IMR-90 (cell line): ENCODE measurements at places on chromosomes 5 and 9.

- no peak for DNase-seq
Measured at GRCh38 chr9:133621725-133622267, 12.6 kb upstream of the FAM163B start.

GRCh38 chr5:64914396-64914795, 145.7 kb downstream of the CWC27 start:
- DNase-seq = peak; percentile 59

DNA sequence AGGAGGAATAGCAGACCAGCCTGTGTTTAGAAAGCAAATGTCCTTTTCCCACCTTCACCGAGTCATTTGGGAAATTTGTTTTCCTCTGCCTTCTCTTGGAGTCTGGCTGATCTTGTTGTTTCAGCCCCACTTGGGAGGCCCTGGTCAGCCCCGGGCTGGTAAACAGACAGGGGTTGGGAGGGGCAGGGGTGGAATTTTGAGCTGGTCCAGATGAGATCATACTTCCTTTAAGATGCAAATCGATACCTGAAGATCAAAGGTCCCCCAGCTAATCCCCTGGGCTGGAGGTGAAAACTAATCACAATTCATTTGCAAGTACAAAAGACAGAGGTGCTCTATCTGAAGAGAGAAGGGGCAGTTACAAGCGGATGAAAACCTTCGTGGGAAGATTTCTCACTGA, 118.4 kb downstream of the PAPPA start:
- DNase-seq = no peak

- DNase-seq = no peak
Measured at GRCh38 chr5:172364773-172365172, 81.2 kb upstream of the UBTD2 start.
